GM13976 (cell line): ENCODE measurements at places on chromosomes 12 and 14.

DNA sequence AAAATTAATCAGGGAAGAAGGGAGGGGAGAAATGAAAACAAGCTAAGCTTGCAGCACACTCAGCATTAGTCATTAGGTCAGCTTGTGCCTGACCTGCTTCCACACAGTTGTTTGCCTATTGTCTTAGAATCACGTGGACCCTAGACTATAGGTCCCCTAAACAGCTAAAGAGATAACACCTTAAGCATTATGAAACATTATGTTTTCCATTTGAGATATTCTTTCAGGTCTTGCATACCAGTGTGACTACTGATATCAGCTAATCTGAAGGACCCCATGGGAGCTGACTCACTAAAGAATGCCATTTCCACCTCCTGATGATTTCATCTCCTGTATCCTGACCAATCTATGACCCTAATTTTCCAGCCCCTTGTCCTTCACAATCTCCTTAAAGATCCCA lies 154.1 kb upstream of the FUT8 start:
- DNase-seq: no peak

GRCh38 chr12:112370199-112370598 lies 12.0 kb downstream of the HECTD4 start:
- DNase-seq: no peak

GRCh38 chr14:80426683-80427082 lies 215.4 kb upstream of the DIO2 start:
- DNase-seq: no peak

GRCh38 chr14:79383475-79383874 lies 827.8 kb downstream of the DIO2 start:
- DNase-seq: no peak

DNA sequence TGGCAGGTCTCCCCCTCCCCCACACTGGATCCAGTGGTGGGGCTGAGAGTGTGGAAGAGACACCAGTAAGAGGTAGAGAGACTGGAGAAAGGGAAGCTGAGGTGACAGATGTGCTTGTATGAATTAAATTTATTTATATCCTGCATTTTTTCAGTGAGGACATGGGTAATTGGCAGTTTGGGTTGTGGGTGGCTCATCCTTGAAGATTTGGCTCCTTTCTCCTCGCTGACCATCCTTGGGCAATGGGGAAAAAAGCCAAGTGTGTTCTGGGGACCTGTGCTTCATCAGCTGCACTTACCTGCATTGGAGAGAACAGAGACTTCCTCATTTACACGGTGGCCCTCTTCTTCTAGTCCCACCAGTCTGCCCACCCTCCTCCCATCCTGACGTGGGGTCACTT lies 86.4 kb downstream of the RFX4 start:
- DNase-seq: no peak

GRCh38 chr12:64706857-64707256 lies 52.3 kb downstream of the GNS start:
- no peak for DNase-seq

DNA sequence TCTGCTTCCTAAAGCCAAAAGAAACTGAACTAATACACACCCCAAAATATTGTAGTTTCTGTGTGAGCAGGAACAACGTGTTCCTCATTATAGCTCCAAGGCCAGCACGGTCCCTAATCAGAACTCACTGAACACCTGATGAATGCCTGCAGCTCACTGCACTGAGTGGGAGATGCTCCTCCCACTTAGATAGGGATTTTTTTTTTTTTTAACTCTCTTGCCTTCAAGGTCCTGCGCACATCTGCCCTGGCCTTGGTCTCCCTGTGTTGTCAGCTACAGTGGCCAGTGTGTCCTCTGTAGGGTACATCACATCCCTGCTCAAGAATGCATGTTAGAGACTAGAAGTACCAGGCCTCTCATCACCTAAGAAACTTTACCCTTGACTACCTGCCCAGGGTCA lies 44.3 kb upstream of the TMPO start:
- no peak for DNase-seq

DNA sequence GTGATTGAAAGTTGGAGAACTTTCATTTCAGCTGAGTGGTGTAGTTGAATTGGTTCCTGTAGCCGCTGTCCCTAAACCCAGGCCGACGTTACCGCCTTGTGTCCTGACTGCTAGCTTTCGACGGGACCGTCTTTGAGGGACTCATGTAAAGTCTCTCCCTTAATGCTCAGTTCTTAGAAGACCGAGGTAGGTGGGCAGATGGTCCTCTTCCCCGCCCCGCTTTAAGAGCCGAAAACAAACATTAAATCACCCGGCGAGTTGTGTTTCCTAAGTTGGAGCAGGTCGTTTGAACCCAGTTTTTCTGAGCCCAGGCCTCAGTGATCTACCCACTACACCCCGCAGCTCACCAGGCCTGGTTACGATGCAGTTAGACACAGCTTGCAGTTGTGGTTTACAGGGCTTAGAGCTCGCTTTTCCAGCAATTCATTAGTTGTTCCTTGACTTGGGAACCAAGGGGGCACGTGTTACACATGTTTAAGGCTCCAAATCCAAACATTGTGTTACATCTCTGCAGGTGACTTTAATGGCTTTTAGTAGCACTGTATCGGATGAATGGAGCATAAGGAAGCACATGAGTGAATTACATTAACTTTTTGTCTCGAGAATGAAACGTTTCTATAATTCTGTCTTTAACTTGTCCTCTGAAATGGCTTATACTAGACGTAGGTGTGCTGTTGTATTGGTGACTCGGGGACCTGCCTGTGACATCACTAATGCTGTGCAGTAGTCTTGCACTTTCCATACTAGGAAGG lies 790 bp downstream of the NEDD1 start:
- peak; percentile 59 for DNase-seq

DNA sequence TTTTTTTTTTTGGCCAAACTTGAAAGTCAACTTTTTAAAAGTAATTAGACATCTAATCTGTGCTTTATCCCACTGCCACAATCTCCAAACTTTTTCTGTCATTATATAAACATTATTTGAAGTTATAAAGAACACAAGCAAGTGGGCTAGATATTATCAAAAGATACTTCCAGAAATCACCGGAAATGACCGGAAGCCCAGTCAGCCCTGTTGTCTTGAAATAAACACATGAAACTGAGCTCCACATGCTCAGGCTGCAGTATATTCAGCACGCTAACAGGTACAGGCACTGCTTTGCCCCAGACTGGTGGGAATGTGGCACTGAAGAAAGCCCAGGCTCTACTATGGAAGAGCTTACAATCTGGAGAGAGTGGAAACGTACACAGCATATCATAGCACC lies 158.9 kb upstream of the PLEKHG7 start:
- no peak for DNase-seq

DNA sequence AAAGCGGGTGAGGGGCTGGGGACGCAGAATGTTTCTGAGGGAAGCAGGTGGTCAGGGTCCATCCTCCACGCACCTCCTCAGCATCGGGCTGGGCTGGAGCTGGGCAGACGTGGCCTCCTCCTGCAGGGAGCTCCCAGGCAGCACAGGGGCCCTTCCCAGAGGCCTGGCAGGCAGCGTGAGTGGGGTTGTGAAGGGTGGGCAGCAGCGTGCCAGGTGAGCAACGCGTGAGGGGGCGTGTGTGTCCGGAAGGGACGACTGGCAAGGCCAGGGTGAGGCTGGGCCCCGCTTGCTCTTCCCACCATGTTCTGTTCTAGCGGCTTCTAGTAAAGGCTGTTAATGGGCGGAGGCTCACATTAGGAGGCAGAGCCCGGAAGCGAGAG lies 17.1 kb downstream of the ANKRD9 start:
- DNase-seq: no peak

DNA sequence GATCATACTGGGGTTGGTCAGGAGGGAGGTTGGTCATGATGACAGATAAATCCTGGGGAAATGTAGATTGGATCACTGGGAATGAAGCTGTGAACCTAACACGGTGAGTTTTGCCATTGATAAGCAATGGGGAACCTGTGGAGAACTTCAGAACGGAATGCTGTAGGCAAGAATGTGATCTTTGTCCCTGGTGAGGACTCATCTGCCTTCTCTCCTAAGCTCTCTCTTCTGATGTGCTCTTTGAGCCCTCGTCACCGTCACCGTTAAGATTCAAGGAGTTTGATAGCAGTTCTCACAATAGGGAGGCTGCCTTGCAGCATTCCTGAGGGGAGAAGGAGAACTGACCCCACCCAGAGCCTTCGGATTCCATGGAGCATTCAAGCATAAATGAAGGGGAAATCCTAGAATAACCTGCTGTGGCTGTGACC lies 217.6 kb downstream of the ANO6 start:
- DNase-seq: no peak

GRCh38 chr14:62097072-62097471 lies 334.9 kb downstream of the SNAPC1 start:
- DNase-seq: no peak

- DNase-seq: no peak
These were observed at the start of gene GRIP1 for GRCh38 chr12:66678338-66679275. TSS of gene GRIP1 (minus strand) at chr12:66679076. CDS start at chr12:66678904, 172 bp downstream.

DNA sequence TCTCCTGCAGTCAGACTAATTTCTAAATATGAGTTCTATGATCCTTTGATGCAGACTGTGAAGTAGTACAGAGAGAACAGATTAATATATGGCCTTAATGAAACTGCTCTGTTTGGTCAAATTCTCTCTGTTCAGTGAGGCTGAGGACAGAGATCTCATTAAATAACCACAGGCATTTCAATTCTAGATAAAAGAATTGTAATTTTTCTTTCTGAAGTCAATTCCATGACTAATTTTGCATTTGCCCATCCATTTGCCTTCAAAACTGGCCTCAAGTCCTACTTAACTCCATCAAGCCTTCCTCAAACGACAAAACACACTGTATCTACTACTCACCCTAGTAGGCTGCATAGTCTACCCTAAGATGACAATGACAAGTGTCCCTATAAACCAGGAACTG lies 67.1 kb downstream of the DUSP16 start:
- no peak for DNase-seq

DNA sequence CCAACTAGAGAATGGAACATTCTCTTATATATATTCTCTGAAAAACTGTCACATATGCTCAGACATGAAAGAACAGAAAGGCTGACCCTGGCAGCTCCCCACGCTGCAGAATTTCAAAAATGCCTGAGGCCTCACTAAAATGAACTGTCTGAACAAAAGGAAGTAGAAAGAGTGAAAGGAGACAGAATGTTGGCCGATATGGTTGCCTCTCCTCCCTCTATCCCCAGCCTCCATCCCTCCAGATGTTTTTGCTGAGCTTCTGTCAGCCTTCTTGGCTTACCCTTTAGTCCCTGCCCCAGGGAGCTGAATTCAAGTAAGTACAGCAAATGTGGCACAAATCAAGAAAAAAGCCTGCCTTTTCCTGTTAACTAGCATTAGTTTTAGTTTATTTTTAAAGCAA lies 6.9 kb downstream of the SMCO2 start:
- no peak for DNase-seq

DNA sequence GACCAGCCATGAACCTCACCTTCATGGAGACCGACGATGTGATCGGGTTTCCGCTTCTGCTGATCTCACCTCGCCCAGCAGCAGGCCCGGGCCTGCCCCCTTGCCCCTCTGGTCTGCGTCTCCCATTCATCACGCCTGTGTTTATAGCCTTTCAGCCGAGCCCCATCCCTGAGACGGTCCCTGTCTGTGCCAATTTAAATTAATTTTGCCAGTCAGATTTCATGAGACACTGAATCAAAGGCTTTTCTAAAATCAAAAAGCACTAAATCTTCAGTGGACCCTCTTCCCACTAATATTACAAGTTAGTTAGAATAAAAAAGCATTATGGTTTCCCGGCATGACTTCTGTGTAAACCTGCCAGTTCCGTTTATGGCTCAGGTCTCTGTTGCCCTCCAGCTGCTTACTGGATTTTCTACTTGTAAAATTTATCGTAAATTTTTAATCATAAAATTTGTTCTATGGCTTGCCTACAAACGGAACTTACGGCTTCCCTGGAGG lies 155.9 kb downstream of the ESRRB start:
- no peak for DNase-seq

- no peak for DNase-seq
These were observed 51.8 kb downstream of the SCAF11 start for GRCh38 chr12:45938566-45938965.

DNA sequence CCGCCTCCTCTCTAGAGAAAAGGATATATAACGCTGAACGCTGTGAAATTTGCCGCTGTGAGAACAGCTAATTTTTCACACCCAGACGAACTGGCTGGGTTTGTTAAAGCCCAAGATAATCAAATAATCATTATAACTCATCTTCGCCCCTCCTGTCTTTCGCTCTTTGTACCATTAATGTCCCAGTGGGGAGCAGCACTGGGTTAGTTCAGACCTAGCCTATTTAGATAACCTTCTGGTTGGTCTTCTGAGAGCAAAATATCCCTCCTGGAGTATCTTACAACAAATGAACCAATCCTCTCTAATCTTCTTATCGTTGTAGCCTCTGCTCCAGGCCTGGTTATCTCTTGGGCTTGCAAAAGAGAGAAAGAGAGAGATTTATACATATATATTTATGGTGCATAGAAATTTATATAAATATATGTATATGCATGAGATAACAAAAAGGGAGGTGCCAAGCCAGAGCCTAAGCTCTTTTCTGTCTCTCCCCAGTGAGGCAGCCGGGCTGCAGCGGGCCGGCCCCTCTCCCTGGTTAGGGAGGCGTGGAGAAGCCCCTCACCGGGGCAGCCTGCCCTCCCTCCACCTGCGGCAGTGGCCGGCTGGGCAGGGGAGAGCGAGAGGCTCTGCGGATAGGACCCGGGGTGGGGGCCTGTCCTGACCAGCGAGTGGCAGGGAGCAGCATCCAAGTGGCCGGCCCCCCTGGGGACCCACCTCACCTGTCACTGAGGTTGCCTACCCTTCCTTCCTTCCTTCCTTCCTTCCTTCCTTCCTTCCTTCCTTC lies 202.0 kb upstream of the LHX5 start:
- no peak for DNase-seq

DNA sequence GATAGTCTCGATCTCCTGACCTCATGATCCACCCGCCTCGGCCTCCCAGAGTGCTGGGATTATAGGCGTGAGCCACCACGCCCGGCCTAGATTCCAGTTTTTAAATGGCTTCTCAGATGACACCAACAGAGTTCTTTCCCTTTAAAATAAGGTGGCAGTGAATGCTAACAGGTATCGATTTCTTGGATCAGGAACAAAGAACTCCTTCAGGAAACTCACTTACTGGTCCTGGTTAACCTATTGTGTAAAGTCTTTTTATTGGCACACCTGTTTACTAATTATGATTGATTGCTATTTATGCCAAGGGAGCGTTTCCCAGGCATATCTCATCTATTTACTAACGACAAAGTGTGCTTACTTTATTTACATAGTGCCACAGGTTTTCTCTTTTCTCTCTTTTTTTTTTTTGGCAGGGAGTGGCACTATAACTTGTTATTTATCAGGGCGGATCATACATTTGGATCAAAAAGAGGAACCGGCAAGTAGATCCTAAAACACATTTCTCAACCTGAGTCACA lies 89.7 kb downstream of the GLT1D1 start:
- DNase-seq: no peak

- no peak for DNase-seq
These were observed 193.1 kb upstream of the DIO2 start for GRCh38 chr14:80404413-80404812.

DNA sequence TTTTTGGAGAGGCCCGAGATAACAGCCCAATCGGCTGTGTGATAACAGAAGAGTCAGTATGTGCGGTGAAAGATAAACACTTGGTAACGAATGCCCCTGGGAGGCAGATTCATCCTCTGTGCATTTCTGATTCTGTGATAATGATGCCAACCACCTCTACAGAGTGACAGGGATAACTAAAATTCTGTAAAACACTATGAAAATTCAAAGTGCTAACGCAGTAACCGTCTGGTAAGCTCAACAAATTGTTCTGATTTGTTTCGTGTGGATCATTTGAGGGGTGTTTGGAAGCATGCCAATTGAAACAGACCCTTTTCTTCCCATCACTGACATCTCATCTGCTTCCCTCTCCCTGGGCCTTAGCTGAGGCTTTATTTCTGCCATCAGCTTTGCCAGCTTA lies 76.3 kb downstream of the ESR2 start:
- no peak for DNase-seq
